ENCODE measurements at places on chromosomes 5 and 9.
A peak's percentile ranks its signal among the peaks of the same experiment; 100 is the strongest.

- DNase-seq: no peak
Measured at GRCh38 chr9:105984714-105985113, 290.4 kb downstream of the TMEM38B start.

- DNase-seq: no peak
Measured at GRCh38 chr9:5945112-5945511, 54.4 kb downstream of the MLANA start.

DNA sequence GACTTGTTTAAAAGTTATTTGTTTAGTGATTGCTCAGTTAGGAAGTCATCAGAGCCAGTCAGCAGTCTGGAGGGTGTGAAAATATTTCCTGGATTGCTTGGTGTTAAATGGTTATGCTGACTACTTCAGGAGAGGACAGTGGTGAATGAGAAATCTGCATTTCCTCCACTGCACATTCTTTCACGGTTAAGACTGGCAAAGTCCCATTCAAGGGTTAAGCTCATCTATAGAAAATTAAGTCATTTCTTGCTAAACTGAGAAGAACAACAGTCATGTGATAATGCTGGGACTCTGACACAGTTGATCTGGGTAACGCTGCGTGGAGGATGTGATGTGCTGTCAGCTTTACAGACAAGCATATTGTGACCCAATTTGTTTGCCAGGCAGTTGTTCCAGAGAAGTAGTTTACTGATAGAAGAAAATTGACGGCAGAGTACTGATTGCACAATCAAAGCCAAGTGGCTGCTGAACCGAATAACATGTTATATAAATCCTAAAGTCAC is 80.4 kb downstream of the GRAMD2B start:
- peak; percentile 3 for DNase-seq

- DNase-seq: no peak
Measured at GRCh38 chr9:123887837-123888236, 42.1 kb downstream of the DENND1A start.
